Activated T-helper 1 cell treated with anti-CD3 and anti-CD28 coated beads, Interleukin-12 subunit alpha, Interleukin-12 subunit beta, Interleukin-2, Interleukin-4 antibody, amounts not matched to agents 30 ng/mL and 10 ng/mL and 1 ng/mL, durations not matched to agents 14 hours and 24 hours and 36 hours (primary cell): ENCODE measurements at places on chromosomes 3 and 15.

GRCh38 chr3:146511402-146512134 lies 32.8 kb downstream of the PLSCR1 start:
- no peak for DNase-seq

DNA sequence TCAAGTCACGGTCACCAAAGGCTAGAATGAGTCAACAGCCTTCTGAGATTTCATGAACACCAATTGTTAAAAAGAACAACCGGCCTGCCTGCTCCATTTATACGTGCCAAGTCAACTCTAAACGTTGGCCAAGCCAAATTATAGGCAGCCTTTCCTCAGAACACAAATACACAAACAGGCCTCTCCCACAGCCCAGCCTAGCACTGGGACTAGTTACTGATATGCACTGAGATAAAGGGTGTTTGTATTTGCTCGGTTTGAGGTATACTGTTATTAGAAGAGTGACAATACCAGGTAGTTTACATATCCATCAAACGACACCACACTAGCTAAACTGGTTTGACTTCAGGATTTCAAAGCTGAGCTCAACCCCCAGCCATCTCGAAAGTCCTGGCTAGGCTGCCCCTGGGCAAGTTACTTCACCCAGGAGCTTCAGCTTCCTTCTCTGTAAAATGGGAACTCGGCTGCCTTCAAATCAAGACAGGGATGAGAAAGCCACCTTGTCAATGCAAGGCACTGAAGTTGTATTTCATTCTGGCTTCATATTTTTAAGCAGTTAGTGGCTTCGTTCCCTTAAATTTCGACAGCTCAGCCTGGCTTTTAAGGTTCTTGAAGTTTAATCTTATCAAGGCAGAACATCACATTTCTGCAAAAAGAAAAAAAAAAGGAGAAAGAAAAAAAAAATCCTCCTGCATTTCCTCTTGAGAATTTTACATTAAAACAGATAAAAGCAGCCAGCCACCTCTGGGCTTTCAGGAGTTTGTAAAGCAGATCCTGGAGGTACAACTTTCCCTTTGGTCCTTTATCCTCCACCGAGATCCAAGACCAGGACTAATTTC lies 4.0 kb downstream of the TLE3 start:
- no peak for DNase-seq

DNA sequence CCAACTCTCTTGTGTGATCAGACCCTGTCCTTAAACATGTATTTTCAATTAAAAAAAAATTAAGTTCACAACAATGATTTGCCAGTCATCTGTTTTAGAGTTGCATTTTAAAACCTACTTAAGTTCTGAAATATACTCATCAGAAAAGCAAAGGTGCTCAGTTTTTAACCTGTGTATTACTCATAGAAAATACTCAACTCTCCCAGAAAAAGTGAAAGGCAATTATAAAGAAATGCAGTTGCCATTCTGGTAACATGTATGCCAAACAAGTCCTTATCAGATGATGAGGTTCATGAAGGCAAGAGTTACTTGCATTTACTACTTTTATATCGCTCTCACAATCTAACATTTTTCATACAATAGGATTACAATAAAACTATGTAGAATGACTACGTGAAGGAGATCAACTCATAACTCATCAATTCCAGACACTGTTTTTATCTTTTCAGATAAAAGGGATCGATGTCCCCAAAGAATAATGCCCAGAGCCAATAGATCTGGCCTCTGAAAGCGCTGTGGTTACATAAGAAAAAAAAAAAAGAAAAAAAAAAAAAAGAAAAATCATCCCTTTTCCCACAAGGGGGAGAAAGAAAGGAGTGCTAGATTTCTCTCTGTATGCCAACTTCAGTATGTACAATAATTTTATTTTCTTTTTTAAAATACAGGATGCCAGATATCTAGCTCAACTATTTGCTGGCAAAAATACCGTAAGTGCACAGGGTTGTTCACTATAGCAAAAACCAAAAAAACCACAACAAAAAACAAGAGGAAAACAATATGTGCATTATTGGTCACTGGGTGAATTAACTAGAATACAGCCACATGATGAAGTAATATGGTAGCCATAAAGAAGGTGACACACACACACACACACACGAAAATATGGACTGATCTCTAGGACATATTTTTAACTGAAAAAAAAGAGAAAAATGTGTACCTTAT lies 137.4 kb downstream of the NR1I2 start:
- no peak for DNase-seq

DNA sequence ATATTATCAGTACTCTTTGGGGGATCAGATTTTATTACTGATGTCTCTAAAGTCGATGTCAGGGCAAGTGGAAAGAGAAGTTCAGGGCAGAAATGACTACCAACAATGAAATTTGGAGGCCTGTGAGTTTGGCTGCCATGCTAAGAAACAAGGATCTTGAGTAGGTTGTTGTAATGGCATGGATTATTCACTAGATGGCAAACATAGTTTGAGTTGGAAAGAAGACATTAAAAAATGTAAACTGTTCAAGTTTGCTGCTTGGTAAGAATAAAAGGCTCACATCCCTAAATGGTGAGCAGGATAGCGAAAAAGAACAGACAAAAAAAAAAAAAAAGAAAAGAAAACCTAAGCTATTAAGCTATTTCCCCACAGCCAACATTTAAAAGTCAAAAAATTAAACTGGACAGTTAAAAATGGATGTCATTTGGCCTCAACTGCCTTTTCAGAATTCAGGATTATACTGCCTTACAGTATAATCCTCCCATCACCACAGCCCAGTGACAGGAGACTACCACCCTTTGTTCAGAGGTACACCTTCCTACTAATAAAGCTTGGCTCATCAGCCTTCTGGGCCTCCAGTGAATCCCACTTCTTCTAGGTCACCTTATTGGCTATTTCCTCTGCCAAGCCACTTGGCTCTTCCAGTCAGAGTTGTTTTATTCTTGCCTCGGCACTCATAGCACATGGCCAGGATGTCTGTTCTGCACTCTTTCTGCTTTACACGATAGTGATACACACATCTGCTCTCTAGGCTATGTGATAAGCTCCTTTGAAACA lies 163.7 kb downstream of the PLD1 start:
- DNase-seq, result no peak

DNA sequence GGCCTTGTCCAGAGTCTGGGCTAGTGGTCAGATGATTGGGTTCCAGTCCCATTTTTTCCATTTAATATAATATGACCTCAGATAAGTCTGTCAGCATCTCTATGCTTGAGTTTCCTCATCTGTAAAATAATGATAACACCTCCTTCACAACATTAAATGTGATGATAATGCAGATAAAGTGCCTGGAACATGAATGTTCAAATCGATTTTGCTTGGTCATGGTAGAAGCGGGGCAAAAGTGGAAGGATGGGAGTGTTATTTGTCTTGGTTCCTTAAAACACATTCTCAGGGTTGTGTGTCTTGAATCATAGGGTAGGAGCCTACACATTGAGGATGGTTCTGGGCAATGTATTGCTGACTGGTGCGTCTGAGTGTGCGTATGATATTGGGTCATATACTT lies 16.9 kb downstream of the ARIH2 start:
- no peak for DNase-seq

DNA sequence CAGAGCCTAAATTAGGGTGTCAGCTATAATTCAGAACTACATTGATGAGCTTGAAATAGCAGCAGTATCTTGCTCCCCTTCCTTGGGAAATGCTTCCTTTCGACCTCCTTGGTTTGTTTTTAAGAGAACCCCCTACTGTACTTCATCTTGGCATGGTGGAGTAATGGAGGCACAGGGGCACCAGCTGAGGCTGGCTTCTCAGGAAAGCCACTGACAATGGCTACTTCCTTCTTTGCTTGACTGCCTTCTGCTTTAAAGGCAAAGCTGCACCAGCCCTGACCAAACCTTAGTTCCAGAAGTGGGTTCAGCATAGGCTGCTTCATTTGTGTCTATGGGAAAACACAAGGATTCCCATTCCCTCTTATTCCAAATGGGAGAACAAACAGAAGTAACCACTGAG lies 1.5 kb upstream of the FBXL22 start:
- DNase-seq, result no peak

DNA sequence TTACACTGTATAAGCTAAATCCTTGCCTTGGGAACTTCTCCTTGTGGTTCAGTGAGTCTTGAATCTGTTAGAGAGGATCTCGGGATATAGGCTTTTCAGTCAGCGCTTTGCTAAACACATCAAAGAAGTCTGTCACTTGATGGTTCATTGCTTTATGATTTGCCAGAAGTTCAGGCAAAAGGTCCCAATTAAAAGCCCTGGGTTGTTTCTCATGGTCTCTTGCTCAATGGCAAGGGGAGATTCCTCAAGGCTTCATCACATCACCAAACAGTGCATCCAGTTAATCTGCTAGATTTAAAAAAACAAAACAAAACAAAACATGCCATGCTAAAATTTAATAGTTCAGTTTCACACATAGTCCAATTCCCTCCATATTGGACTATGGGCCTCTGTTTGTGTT lies 114.8 kb downstream of the FILIP1L start:
- DNase-seq, result no peak

GRCh38 chr3:47291158-47291753 lies 8.5 kb downstream of the KLHL18 start:
- no peak for DNase-seq

DNA sequence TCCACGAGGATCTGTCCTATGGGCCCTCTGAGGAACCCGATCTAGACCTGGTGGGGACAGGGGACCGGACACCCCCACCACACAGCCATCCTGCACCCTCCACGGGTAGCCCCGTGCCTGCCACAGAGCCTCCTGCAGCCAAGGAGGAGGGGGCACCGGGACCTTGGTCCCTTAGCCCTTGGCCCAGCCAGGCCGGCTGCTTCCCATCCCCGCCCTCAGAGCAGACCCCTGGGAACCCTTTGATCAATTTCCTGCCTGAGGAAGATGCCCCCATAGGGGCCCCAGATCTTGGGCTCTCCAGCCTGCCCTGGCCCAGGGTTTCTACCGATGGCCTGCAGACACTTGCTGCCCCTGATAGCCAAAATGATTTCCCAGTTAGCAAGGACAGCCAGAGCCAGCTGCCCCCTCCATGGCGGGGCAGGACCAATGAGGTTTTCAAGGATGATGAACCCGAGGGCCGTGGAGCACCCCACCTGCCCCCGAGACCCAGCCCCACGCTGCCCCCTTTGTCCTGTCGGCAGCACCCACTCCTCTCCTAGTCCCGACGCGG lies 91.5 kb downstream of the TBC1D2B start:
- DNase-seq, result no peak

- no peak for DNase-seq
Observed at GRCh38 chr15:65611888-65612615, 1.1 kb upstream of the INTS14 start.

GRCh38 chr3:123297627-123297899 lies 95.8 kb downstream of the SEC22A start:
- no peak for DNase-seq

DNA sequence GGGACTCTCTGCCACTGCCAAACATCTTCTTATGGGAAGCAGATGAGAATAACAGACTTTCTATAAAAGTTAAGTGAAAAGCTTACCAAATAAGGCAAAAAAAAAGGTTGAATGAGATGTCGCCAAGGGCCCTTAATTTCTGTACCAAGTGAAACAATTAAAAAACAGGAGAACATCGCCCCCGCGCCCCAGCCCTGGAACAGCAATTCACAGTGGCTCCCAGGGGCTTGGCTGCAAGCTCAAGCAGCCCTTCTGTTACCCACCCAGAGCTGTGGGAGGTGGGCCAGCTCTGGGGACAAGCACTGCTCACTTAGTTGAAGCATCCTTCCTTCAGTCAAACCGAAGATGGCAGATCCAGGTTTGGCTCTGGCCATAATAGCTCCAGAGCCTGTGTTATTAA lies 208.0 kb downstream of the ERC2 start:
- no peak for DNase-seq

GRCh38 chr3:196875258-196875657 lies 7.5 kb downstream of the SENP5 start:
- DNase-seq, result no peak

DNA sequence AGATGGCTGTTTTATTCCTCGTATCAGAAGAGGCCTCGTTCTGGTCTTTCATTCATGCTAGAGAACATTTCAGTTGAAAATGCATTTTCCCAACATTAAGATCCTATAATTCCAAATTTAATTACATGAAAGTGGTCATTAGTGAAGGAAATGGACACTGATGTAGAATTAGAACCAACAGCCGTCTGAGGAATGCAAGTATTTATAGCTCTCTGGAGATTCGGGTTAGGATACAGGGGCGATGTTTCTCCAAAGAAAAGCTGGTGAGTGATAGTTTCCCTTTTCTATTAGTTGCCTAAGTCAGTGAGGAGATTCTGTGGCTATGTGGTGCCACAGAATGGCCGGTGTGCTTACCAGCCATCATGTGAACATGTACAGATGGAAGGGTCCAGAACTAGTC lies 109.0 kb upstream of the IL12A start:
- no peak for DNase-seq

- DNase-seq, result no peak
Observed at GRCh38 chr3:192371870-192372400, 355.4 kb downstream of the FGF12 start.

- DNase-seq, result no peak
Observed at GRCh38 chr3:100076731-100077529, 37.4 kb downstream of the FILIP1L start.

DNA sequence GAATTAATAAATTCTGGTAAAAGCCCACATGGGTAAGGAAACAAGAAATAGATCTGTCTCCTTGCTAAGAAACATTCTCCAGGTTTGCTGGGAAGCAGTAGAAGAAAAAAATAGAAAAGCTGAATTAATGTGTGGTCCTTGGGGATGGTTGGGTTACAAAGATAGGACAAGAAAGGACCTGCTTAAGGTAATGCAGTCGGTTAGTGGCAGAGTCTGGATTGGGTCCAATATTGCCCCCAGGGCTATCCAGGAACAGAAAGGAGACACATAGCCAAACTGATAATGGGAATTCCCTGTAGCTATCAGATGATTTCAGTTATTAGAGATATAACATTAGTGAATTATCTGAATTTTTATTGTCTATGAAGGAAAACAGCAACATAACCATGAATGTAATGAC lies 584.3 kb downstream of the ROBO1 start:
- DNase-seq, result no peak

- DNase-seq, result no peak
Observed at GRCh38 chr15:90375071-90375470, 13.0 kb upstream of the IQGAP1 start.

- DNase-seq, result no peak
Observed at GRCh38 chr15:70281811-70282307, 184.1 kb upstream of the TLE3 start.

GRCh38 chr3:65406470-65406869 lies 632.2 kb downstream of the MAGI1 start:
- DNase-seq, result no peak

DNA sequence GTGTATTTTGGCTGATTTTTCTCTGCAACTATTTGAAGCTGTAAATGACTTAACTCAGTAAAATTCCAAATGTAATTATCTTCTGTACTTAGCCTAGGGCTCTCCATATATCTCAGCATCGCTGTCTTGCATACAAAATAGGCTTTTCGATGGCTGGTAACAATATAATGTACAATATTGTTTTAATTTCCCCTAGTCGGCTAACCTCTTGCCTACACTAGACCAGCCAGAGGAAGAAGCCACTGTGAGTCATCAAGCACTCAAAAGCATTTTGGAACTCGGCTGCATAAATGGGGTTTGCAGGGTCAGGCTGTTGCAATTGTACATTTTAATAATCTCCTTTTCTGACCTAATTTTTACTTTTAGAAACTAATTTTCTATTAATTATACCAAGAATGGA lies 583.8 kb downstream of the FOXP1 start:
- no peak for DNase-seq
